Mucosa of descending colon (tissue), 3 donors: ENCODE measurements at places on chromosomes 1 and 21. TPM values are rescaled to one million over a fixed set of nuclear protein-coding genes. Genes with fewer than 3 reads are reported as not detected.

DNA sequence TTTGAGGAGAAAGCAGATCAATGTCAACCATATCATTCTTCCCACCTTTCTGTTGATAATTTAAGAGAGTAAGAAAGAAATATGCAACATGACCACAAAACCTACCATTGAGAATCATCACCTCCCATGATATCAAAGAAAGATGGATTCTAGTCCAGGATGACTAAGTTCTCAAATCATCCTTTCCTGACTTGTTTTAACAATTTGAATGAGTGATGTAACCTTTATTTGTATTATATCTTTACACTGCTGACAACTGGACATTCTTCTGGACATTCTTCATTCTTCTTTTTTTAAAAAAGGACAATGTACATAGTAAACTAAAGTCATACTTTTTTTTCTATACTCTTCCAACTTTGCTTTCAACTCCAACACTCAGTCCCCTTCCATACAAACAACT, 9.5 kb downstream of the PSMB4 start:
- no peak for DNase-seq

DNA sequence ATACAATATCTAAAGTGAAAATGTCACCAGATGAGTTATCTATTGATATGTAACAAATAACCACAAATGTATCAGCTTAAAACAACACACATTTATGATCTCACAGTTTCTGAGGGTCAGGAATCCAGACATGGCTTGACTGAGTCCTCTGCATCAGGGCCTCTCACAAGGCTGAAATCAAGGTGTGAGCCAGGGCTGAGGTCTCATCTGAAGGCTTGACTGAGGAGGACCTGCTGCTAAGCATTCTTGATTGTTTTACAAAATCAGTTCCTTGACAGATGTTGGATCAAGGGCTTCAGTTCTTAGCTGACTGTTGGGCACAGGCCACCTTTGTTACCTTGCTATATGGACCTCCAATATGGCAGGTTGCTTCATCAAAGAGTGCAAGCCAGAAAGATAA, 483.7 kb downstream of the CAMTA1 start:
- DNase-seq = no peak

DNA sequence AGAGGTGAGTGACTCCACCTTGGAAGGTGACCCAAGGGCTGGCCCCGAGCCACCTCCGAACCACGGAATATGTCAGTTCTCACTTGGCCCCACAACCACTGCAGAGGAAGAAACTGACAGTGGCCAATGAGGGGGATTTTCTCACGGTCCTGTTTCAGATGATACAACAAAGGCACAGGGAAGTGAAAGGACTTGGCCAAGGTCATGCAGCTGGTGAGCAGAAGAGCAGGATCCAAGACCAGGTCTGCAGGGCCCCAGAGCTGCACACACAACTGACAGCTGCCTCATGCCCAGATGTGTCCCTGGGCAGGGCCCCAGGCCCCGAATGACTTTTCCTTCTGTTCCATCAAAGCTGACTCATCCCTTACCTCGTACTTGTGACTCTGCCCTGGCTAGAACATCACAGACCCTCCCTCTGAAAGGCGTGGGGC, 25.8 kb upstream of the EVA1B start:
- DNase-seq = no peak

GRCh38 chr1:117930173-117930447, 571 bp downstream of the WDR3 start:
- no peak for DNase-seq

DNA sequence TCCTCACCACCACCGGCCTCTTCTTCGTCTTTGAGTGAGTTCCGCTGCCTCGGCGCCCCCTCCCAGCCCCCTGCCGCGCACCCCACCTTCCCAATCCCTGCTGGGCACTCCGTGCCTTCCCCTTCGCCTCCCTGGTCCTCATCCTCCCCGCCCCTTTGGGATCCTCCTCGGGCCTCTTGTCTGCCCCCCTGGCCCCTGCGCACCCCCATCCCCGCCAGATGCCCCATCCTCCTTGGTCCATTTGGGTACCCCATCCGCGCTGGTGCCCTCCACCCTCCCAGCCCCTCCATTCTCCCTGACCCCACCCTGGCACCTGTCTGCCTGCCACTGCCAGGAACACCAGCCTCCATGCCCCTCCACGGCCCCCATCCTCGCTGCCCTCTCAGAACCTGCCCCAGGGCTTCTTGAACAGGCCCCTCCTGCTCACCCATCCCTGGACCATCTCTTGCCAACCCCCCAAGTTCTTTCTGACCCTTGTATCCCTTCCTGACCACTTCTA, 667 bp downstream of the ZDHHC18 start:
- DNase-seq = peak; percentile 70

DNA sequence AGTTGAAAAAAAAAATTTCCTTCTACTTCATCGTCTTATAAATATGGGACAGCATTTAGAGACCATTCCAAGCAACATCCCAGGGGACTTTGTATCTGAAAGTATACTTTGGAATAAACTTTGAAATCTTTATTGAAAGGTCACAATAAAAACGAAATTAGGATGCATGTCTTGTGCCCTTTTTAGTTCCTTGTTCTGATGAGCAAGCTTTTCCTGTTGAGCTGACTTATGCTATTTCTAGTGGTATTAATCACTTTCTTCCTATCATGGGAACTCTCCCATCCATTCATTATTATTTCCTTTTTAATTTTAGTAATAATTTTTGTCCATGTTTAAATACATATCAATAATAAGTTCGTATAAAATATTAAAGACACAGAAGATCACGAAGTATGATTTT, 4.0 kb upstream of the GBP2 start:
- no peak for DNase-seq

- DNase-seq = no peak
Observed at GRCh38 chr1:29410476-29410875, 174.2 kb downstream of the PTPRU start.

KRTAP21-1 gene
- total RNA-seq = not detected

SRGAP2C gene
- total RNA-seq = 27.8 TPM

UBE2U gene
- total RNA-seq = not detected

FAM177B gene
- total RNA-seq = 4.1 TPM

GRCh38 chr1:8343044-8343443, 25.1 kb downstream of the SLC45A1 start:
- no peak for DNase-seq

DNA sequence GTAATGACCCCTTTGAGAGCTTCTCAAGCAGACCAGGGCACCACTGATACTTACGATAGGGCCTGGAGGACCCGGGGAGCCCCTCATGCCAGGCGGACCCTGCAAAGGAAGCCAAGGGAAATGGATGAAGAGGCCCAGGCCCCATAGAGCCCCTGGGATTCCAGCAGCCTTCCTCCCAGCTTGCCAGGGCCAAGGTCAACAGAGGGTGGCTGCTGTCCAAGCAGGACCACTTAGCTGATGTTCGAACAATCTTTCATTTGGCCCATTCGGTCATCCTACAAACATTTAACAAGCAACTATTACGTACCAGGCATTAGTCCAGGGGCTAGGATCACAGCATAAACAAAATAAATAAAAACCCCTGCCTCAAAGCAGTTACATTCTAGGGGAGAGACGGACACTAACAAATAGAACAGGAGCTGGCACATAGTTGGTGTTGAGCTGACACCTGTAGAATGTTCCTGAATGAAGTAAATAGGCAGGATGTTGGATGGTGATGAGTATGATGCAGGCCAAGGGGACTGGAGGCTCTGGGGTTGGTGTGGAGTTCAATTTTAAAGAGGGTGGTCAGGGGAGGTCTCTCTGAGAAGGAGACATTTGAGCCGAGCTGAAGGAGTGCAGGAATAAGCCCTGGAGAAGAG, 27.0 kb upstream of the PEF1 start:
- no peak for DNase-seq

- DNase-seq = no peak
Observed at GRCh38 chr1:226940806-226941067, 643 bp downstream of the COQ8A start.

UBL4B gene
- total RNA-seq = not detected

GRCh38 chr21:43879348-43880110, 14.5 kb downstream of the AGPAT3 start:
- no peak for DNase-seq

PAQR6 gene
- 1.9 TPM for total RNA-seq

SLC16A1 gene
- total RNA-seq = 172 TPM

GRCh38 chr1:17520473-17521319, 18.8 kb upstream of the ARHGEF10L start:
- no peak for DNase-seq

GRCh38 chr21:18772404-18772803, 368.8 kb upstream of the TMPRSS15 start:
- DNase-seq = no peak
